ENCODE measurements at places on chromosomes 4 and X.

DNA sequence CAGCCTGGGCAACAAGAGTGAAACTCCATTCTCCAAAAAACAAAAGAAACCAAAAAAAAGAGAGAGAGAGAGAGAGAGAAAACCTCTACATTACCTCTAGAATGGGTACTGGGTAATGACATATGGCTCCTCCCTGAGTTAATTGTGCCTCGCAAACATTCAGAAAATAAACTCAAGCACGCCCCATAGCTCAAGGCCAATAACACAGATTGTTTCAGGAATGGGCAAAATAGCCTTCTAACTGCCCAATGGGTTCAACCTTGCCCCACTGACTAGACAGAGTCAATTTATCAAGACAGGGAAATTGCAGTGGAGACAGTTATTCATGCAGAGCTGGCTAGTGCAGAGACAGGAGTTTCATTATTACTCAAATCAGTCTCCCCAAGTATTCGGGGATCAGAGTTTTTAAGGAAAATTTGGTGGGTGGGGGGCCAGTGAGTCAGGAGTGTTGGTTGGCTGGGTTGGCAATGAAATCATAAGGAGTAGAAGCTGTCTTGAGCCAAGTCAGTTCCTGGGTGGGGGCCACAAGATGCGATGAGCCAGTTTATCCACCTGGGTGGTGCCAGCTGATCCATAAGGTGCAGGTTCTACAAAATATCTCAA lies 25.1 kb downstream of the NIPAL1 start:
- no peak for DNase-seq

- DNase-seq, result no peak
These were observed 56.1 kb downstream of the CNGA2 start for GRCh38 chrX:151790481-151791160.

- DNase-seq, result no peak
These were observed 516.8 kb downstream of the CFAP47 start for GRCh38 chrX:36436361-36436760.

GRCh38 chr4:151439320-151439719 lies 30.3 kb downstream of the FHIP1A start:
- DNase-seq, result no peak

GRCh38 chr4:164221631-164222030 lies 532.3 kb upstream of the SMIM31 start:
- DNase-seq, result no peak

GRCh38 chrX:44155126-44155525 lies 181.9 kb upstream of the NDP start:
- no peak for DNase-seq

DNA sequence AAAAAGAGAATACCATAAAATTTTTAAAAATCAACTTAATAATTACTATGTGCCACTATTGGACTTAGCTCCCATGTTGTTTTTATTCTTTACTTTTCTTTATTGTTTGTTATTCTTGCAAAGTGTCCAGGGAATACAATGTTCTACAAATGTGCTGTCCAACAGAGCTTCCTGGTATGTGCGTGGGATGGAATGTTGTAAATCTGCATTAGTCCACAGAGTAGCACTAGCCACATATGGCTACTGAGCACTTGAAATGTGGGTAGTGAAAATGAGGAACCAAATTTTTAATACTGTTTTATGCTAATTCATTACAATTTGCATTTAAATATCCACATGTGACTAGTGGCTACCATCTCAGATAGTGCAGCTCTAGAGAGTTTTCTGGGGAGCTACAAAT lies 14.3 kb upstream of the CORIN start:
- DNase-seq, result no peak

- DNase-seq, result no peak
These were observed 35.3 kb upstream of the GPM6B start for GRCh38 chrX:13852001-13852695.

- DNase-seq, result no peak
These were observed 135.5 kb downstream of the PJA1 start for GRCh38 chrX:69029771-69030170.

- no peak for DNase-seq
These were observed 1.8 kb upstream of the GABRQ start for GRCh38 chrX:152635941-152636340.

- DNase-seq, result no peak
These were observed 111.6 kb upstream of the USP9X start for GRCh38 chrX:40973619-40974018.

DNA sequence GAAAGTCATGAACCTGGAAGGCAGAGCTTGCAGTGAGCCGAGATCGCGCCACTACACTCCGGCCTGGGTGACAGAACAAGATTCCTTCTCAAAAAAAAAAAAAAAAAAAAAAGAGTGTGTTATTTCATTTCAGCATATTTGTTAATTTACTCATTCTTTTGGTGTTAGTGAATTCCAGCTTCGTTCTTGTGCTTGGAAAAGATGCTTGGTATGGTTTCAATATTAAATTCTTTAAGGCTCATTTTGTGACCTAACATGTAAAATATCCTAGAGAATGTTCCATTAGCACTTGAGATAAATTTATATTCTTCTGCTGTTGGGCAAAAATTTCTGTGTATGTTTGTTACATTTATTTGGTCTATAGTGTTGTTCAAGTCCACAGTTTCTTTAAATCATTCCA lies 66.8 kb downstream of the SPIN3 start:
- no peak for DNase-seq

DNA sequence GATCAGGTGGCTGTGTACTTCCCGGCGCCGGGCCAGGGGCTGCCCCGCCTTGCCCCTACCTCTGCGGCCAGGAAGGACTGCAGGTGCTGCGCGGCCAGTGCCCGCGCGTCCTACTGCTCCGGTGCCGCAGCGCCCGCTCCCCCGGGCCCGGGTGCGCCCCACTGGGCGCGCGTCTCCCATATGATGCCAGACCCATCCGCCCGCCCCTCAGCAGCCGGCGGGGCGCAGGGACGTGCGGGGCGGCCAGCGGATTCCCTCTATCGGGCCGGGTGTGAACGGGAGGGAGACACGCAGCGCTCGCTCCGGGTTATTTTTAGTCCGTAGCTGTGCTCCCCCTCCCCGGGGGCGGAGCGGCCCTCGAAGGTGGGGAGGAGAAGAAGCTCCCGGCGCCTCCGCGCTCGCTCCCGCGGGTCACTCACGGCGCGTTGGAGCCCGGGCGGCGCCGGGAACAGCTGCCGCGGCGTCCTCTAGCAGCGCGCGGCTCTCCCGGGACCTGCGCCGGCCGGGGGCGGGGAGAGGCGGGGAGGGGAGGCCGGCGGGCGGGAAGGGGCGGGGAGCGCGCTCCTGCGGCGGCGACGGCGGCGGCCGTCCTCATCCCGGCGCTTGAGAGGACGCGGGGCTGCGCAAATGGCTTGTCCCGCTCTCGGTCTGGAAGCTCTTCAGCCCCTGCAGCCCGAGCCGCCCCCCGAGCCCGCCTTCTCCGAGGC lies 103.6 kb downstream of the UCHL1 start:
- DNase-seq, result peak; percentile 70

GRCh38 chrX:23742697-23743622 lies at the start of gene ACOT9:
ACOT9 (minus strand) TSS chrX:23743276; CDS start chrX:23743144, 132 bp downstream.
- peak; percentile 69 for DNase-seq

DNA sequence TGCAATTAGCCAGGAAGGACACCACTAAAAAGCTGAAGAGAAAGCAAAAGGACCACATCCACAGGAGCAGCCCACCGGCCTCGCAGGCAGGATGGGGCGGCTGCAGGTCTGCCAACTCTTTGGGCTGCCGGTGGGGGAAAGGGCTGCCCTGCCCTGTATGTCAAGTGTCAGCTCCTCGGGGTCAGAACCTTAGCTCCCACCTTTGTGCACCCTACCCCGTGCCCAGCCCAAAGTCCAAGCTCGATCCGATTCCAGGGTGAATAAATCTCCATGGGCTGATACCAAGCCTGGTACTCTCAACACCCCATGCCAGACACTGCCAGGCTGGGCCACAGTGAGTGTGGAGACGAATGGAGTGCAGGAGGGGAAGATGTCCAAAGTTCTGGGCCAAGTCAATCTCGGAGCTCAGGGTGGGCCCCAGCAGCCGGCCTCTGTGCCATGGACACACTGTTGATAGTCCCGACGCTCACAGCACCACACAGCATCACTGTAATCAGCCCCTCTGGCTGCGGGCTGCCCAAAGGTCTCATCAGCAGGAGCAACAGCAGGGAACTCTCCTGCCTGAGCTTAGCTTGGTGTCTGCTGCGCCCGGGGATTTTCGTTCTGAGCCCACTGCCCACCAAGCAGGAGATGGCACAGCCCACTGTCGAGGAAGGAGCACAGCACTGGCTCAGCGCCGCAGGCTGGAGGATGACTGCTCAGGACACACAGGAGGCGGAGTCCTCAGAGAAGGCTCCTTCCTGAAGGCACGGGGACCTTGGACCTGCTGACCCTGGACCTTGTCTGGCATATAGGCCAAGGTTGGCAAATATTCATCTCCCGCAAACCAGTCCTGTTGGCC lies 84.4 kb downstream of the JAKMIP1 start:
- DNase-seq, result no peak

DNA sequence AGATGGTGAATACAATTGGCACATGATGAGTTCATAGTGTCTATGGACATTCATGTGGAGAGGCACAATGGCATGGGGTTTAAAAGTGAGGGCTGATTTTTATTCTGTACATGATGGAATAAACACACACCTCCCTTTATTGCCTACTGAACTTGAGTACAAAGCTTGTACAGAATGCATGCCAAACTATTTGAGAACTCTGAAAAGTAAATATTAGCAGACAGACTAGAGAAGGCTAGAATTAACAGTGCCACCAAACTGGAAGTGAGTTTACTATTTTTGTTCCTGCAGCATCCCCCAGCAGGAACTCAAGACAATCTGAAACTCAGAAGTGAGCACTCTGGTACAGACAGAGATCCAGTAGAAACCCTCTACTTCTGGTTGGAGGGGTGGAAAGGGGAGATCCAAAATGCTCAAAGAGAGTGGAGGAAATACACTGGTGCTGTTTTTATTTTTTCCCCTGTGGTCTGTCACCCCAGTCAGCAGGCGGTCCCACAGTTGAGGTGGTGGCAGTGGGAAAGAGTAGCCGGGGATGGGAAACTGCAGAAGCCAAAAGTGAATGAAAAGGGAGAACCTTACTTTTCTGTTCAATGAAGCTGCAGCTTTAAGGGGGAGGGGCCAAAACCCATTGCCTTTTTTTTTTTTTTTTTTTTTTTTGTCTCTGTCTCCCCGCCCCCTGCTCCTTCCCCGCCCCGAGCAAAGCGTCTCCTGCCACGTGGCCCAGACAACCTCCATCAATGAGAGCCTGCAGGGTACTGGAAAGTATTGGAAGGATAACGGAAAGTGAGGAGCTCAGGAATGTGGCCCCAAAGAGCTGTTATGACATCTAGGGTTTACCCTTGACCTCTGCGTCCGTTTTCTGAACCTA lies 20.5 kb downstream of the AKAP4 start:
- no peak for DNase-seq

- no peak for DNase-seq
These were observed 392.3 kb downstream of the PACRGL start for GRCh38 chr4:21092531-21092930.

DNA sequence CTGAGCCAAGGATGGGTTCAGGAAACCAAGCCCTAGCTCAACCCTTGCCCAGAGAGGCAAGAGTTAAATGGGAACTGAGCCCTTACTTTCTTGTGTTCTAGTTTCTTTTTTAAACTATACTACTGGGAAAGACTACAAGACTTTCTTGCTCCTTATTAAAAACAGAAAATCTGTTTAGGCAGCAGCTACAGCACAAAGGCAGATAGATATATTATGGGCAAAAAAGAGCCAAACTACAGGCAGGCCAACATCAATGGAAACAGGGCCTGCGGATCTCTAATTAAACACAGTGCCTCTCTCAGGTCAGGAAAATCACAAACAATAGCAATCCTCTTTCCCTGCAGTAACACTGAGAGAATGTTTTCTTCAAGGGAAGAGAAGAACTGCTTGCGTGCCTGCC lies 226.0 kb downstream of the LDB2 start:
- DNase-seq, result no peak

- no peak for DNase-seq
These were observed 667.7 kb upstream of the SLIT2 start for GRCh38 chr4:19583827-19584569.

DNA sequence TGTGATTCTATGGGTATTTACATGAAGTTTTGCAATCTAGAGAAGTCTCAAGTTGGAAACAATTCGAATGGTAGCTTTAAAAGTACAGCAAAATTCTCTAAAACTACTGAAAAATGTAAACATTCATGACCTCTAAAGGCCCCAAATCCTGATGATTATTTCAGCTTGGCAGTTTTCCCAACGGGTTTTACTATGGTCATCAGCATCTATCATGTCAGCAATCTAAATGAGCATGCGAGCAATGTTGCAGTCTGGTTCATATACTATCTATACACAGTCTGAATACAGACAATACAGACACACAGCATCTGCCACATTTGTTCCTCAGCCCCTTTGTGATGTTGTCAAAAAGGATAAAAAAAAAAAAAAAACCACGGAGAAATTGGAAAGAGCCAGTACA lies 790.3 kb upstream of the HTR2C start:
- DNase-seq, result no peak

- DNase-seq, result no peak
These were observed 27.0 kb downstream of the EIF2S3 start for GRCh38 chrX:24081661-24082154.

DNA sequence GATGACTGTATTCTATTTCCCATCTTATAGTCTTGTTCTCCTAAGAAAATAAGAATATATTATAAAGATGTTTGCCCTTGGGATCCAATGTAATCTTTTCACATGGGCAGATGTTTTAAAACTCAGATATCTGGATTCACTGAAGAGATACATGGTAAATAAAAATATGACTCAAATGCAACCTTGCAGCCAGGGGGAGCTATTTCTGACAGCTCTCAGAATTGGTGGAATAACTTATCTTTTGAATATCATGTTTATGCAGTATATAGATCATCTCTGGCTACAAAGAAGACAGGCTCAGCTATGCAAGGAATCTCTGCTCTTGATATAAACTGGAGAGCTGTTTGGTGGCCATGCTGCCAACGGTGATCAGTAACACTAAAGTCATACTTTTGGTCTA lies 274.7 kb downstream of the GLUD2 start:
- DNase-seq, result no peak

GRCh38 chrX:136954930-136955329 lies 74.4 kb upstream of the RBMX start:
- no peak for DNase-seq

DNA sequence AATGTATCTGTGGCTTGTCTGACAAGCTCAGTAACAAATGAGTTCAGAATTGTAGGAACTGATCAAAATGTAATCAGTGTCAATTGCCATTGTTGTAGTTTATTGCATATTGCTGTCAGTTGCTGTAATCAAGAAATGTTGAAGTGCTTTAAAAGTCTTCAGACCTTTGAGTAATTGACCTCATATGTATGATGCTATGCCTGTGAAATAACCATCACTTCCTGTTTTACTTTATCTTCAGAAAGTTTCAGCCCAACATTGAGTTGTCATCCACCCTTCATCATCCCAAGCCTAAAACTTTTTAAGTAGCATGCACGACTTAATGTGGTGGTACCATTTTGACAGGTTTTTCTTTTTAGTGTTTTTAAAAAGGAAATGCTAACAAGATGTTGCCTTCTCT lies 212.4 kb downstream of the ARHGAP10 start:
- no peak for DNase-seq

DNA sequence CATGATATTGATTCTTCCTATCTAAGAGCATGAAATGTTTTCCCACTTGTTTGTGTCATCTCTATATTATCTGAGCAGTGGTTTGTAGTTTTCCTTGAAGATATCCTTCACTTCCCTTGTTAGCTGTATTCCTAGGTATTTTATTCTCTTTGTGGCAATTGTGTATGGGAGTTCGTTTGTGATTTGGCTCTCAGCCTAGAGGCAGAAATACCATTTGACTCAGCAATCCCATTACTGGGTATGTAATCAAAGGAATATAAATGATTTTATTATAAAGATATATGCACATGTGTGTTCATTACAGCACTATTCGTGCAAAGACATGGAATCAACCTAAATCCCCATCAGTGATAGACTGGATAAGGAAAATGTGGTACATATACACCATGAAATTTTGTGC lies 172.7 kb upstream of the IL15 start:
- no peak for DNase-seq

GRCh38 chrX:148371291-148371690 lies 129.1 kb upstream of the AFF2 start:
- DNase-seq, result no peak

Measured in hypothalamus (tissue), 51 donors.